ENCODE measurements at places on chromosomes 5 and 9.
A peak's percentile ranks its signal among the peaks of the same experiment; 100 is the strongest.

- no peak for DNase-seq
Observed at GRCh38 chr9:68949271-68950000, 64.5 kb downstream of the PRKACG start.

GRCh38 chr9:69027355-69028097 is 8.0 kb upstream of the FXN start:
- peak; percentile 71 for DNase-seq

GRCh38 chr5:175861337-175862130 is 9.8 kb upstream of the CPLX2 start:
- DNase-seq = no peak

DNA sequence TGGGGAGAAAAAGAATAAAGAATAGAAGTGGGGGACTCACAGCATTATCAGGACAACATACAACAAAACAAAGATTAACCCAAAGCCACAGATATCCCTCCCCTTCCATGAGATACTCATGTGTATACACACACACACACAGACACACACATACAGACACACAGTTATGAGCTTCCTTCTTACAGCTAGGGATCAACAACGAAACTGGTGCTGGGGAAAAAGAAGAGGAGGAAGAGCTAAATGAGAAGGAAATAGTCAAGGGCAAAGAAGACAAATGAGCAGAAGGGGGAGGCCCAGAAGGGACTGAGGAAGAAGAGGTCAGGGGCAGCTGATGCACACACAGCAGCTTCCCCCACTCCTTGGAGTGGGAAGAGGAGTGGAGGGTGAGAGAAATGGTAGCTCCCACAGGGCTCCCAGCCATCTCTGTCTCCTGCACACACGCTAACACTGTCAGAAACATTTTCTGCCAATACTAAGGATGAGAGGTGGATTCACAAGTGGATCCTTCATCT is 66.2 kb downstream of the SIL1 start:
- DNase-seq = no peak
